ENCODE measurements at places on chromosomes 4 and X.

GRCh38 chr4:181432335-181432734, 810.9 kb upstream of the TENM3 start:
- no peak for DNase-seq

DNA sequence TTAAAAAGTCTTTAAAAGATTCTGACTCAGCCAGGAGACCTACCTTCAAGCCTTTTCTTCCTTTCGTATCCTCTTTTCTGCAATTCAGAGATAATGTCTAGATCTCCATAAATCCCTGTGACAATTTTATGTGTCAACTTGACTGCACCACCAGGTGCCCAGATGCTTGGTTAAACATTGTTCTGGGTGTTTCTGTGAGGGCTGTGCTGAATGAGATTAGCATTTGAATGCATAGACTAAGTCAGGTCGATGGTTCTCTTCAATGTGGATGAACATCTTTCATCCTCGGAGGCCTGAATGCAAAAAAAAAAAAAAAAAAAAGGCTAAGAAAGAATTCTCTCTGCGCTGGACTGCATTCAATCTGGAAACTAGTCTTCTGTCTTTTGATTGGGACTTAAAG, 1082.7 kb downstream of the NLGN4X start:
- no peak for DNase-seq

GRCh38 chrX:40987413-40987812, 97.8 kb upstream of the USP9X start:
- no peak for DNase-seq

GRCh38 chrX:110167952-110168451, 149.9 kb downstream of the AMMECR1 start:
- peak; percentile 28 for DNase-seq

GRCh38 chr4:48858130-48858529, 27.2 kb downstream of the OCIAD1 start:
- no peak for DNase-seq

DNA sequence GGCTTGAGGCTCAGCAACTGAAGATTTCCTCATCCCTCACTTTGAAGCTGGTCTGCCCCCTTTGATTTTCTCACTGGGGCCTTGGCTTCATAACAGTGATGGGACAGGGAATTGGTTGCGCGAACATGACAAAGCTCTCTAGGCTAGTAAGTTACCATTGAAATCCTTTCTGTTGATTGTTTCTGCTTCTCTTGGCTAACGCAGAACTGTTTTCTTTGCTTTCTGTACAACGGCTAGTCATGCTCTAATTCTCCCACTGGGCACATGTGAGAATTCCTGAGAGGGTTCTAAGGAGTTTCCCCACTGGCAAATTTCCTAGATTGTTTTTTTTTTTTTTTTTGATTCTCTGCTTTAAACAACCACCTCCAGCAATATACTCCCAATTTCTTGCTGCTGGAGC, 738.6 kb downstream of the PCDH7 start:
- DNase-seq: no peak

GRCh38 chr4:25377572-25378436, 741 bp downstream of the ANAPC4 start:
- no peak for DNase-seq

- no peak for DNase-seq
Observed at GRCh38 chrX:22699581-22700091, 300.1 kb upstream of the DDX53 start.

- no peak for DNase-seq
Observed at GRCh38 chrX:57984620-57985019, 74.4 kb upstream of the ZXDA start.

DNA sequence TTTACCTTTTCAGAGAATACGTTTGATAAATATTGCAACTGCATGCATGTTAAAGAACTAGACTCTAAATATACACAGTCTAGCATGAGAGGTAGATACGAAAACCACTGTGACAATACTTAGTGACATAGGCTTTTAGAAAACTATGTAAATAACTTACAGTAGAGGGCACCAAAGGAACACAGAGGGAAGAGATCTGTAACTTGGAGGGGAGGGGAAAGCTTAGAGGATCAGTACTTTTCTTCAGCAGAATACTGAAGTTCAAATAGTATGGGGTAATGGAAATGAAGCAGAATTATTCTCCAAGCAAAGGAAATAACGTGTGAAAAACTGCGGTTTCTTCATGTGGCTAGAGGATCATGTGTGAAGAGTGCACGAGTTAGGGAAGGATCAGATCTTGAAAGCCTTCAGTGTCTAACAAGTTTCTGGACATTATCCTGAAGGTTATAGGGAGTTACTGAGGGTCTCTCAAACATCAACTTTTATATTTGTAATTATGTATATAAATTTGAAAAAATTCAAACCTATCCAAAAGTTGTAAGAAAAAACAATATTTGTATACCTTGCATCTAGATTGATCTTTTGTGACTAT, 264.3 kb downstream of the NPFFR2 start:
- peak; percentile 1 for DNase-seq

GRCh38 chr4:171983935-171984805, 171.0 kb downstream of the GALNTL6 start:
- DNase-seq: no peak

DNA sequence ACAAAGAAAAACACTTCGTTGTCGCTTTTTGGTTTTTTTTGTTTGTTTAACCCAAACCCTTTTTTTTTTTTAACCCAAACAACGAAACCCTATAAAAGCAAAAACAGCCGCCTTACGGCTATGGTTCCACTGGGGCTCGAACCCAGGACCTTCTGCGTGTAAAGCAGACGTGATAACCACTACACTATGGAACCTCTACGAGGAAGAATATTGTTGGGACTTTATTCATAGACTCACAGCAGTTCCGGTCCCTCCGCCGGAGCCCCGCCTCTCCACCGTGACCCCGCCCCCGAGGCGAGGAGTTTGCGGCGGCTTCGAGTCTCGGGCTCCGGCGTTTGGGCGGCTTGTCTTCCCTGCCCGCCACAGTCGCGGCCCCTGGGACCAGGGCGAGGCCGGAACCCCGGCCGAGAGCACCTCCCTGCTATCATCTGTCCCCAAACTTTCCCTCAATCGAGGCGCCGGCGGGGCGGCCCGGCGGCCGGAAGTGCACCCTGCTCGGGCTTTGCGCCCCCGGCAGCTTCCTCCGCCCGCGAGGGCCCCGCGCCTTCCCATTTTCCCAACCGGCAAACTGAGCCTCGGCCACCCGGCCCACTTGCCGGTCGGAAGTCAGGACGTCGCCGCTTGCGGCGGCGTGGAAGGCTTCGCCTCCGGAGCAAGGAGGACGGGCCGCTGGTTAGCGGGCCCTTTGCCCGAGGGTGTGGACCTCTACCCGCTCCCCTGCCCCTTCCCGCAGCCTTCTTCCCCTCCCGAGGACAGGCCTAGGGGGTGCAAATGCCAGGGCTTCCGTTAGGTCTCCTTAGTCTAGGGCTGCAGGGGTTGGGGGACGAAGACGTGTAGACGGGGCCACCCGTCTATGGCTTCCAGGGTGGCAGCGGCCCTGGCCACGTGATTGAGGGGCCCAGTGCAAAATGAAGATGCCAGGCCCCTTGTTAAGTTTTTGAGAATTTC, 3.2 kb upstream of the RS1 start:
- DNase-seq: peak; percentile 85

DNA sequence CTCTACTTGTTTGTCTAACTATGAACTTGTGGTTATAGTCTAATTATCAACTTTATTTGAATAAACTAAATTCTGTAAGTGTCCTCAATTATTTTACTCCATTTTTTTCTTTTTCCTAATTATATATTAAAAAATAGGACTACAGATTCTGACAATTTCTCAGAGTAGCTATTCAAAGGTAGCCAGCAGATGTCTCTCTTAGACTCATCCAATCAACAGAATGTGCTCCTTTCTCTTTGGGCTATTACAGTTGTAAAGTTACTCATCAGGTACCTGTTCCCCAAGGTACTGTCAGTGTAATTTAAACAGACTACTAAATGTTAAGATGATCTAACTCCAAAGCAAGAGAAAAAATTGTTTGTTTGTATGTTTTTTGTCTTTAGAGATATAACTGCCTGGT, 248.6 kb downstream of the PCDH18 start:
- DNase-seq: no peak

DNA sequence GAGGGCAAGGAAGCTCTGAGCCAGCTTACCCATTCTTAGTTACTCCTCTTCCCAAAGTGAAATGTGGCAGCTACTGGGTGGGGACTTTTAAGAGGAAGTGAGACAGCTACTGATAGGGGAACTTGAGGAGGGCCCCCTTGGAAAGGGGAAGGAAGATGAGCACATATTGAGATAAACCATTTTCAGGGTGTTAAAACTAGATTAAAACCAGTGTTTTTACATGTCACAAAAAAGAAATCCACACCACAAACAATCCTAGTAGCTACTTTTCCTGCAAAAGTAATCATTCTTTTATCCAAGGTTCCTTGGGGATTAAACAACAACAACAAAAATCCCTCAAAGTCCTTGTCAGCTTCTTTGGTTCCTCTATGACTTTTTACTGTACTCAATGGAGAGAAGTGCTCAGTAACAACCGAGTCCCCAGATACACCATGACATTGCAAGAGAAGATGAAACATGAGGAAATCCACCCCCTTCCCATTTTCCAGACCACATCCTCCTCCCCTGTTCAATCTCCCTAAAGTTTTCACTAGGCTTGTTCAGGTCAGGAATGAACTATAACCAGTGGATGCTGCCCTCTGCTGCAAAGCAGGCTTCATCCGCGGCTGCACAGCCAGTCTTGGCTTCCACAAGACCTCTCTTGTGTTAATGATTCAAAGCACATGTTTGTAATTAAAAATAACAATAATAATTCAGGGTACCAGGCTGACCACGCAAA, 113.5 kb upstream of the TMEM164 start:
- no peak for DNase-seq

- no peak for DNase-seq
Observed at GRCh38 chr4:66571145-66571695, 900.9 kb upstream of the EPHA5 start.

- DNase-seq: peak; percentile 28
Observed at GRCh38 chr4:146916479-146917076, 29.1 kb downstream of the TTC29 start.

GRCh38 chr4:100728861-100729260, 211.0 kb upstream of the EMCN start:
- no peak for DNase-seq

DNA sequence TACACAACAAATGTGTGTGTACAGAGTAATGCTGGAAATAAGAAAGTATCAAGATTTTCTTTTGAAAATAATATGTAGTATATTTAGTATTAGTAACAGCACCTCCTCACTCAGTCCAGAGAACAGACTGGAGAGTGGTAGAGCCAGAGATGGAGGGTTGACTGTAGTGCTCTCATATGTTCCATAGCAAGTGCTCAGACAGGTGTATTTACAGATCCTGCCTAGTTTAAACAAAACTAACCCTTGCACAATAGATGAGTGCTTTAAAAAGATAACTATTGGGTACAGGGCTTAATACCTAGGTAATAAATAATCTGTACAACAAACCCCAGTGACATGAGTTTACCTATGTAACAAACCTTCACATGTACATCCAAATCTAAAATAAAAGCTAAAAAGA, 381.0 kb upstream of the EMCN start:
- no peak for DNase-seq

DNA sequence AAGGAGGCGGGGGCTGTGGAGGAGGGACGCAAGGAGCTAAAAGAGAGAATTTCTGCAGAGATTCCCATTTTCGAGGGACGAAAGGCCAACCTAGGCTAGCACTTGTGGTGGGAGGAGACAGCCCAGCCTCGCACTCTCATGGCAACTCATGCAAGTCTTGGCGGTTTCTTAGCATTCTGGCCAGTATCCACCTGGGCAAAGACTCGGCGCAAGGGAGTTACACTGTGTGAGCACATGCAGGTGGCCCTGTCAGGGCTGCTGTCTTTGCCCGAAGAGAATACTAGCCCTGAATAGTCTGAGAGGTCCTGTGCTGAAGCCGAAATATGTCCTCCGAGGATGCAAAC, 15.5 kb downstream of the MCF2 start:
- no peak for DNase-seq

- DNase-seq: no peak
Observed at GRCh38 chr4:91147067-91147466, 1019.9 kb downstream of the CCSER1 start.

GRCh38 chr4:26365537-26366150, 44.8 kb downstream of the RBPJ start:
- DNase-seq: no peak

- no peak for DNase-seq
Observed at GRCh38 chr4:101977076-101977475, 186.5 kb downstream of the BANK1 start.

- DNase-seq: no peak
Observed at GRCh38 chr4:161931089-161931488, 232.7 kb downstream of the FSTL5 start.

DNA sequence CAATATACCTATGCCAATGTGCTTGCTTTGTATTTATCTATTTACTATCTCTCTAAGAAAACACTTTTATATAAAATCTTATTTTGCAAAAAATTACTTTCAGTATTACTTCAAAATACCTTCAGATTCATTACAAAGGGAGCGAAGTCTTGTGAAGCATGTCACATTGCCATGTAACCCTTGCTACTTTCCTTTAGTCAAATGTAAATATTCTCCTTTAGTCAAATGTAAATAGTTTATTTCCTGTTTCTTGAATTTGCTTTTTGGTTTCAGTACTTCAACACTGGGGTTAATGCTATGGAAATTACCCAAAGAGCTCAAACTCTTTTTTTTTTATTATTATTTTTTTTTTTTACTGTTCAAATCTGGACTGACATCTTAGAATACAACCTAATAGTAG, 383.3 kb downstream of the GRXCR1 start:
- no peak for DNase-seq

GRCh38 chrX:46572340-46572936, 1.1 kb upstream of the CHST7 start:
- peak; percentile 26 for DNase-seq

- no peak for DNase-seq
Observed at GRCh38 chr4:163110442-163110841, 56.2 kb downstream of the NAF1 start.

- no peak for DNase-seq
Observed at GRCh38 chrX:47243351-47243750, 10.5 kb downstream of the USP11 start.

- DNase-seq: peak; percentile 17
Observed at GRCh38 chrX:50381729-50382415, 88.8 kb downstream of the DGKK start.

GRCh38 chrX:21047034-21047455, 327.2 kb upstream of the CNKSR2 start:
- no peak for DNase-seq

DNA sequence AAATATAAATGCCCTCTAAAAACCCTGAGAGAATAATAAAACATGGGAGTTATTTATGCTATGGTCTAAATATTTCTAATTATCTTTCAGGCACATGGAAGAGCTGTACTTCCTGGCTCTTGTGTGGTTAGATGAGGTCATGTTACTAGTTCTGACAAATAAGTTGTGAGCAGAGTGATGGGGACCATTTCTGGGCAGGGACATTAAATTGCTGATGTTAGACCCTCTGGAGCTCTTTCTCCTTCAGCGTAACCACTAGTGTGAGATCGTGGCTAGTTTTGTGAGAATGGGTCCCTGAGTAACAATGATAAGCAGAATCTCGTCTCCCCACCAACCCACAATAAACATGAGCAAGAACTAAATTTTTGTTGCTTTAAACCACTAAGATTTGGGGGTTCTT, 108.0 kb downstream of the MAML3 start:
- no peak for DNase-seq

GRCh38 chr4:110071466-110071865, 126.9 kb downstream of the ELOVL6 start:
- no peak for DNase-seq

GRCh38 chrX:135484641-135485289, 35.7 kb upstream of the INTS6L start:
- DNase-seq: peak; percentile 24

All from immature natural killer cell (primary cell).